Renal cortical epithelial cell (primary cell): ENCODE measurements at places on chromosomes 5 and 9. TPM values are rescaled to one million over a fixed set of nuclear protein-coding genes. Genes with fewer than 3 reads are reported as not detected.
A peak's percentile ranks its signal among the peaks of the same experiment; 100 is the strongest.

The SLC34A3 gene
- total RNA-seq, result not detected in 2 replicates

The CTNND2 gene
- not detected in 2 replicates for total RNA-seq

The ARHGEF37 gene
- 10.2 and 10.8 TPM in 2 replicates for total RNA-seq

The PCDHGC4 gene
- 1.1 TPM in 1 of 2 replicates, not detected in the other for total RNA-seq

The OBP2B gene
- total RNA-seq, result not detected in 2 replicates

The EXOSC2 gene
- total RNA-seq, result 23.8 and 37.2 TPM in 2 replicates

The TARS1 gene
- total RNA-seq, result 257 and 530 TPM in 2 replicates

The STK32A gene
- 0.69 and 3.0 TPM in 2 replicates for total RNA-seq

The TTC23L gene
- total RNA-seq, result 0.65 TPM in 1 of 2 replicates, not detected in the other

The MSX2 gene
- total RNA-seq, result 0.69 and 1.1 TPM in 2 replicates

The GHR gene
- under 0.01 and 0.55 TPM in 2 replicates for total RNA-seq

The KLF4 gene
- 3.2 and 3.3 TPM in 2 replicates for total RNA-seq

The FOXD4L3 gene
- not detected in 2 replicates for total RNA-seq

The VDAC1 gene
- 517 and 628 TPM in 2 replicates for total RNA-seq

The CATSPER3 gene
- 0.10 TPM in 1 of 2 replicates, not detected in the other for total RNA-seq

The C9 gene
- total RNA-seq, result 0.20 TPM in 1 of 2 replicates, not detected in the other

The SNCB gene
- total RNA-seq, result not detected in 2 replicates

GRCh38 chr9:70475211-70475610 lies 60.8 kb upstream of the KLF9 start:
- peak; percentile 82 for DNase-seq

- DNase-seq, result no peak
Observed at GRCh38 chr5:179608131-179608581, 15.3 kb downstream of the HNRNPH1 start.

GRCh38 chr5:24291916-24292315 lies 352.9 kb downstream of the CDH10 start:
- no peak for DNase-seq

GRCh38 chr5:16081376-16081955 lies 98.1 kb downstream of the MARCHF11 start:
- DNase-seq, result no peak

- no peak for DNase-seq
Observed at GRCh38 chr9:112384690-112385089, 4.8 kb downstream of the HSDL2 start.

DNA sequence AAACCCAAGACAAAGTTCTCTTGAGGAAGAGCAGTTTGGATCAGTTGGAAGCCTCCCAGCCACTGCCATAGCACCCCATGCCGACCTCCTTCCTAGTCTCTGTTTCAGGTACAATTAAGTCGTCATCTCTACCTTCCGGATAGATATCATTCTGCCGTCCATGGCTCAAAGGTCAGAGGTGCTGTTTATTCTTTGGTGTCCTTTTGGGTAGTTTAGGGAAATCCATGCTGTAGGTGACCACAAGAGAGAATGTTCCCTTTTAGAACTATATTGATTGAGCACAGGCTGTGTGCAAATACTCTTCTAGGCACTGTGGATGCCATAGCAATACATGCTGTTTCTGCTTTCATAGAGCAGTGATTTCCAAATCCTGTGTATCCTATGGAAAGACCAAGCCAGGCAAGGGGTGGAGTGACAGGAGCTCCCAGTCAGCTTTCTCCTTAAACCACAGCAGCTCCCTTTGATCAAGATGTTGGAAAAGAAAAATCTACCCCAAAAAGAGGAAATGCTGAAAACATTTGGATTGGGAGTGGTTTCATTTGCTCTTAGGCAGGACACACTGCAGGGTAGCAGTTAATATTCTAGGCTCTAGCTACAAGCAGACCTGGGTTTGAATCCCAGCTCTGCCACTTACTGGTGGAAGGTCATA lies 127.9 kb downstream of the PALM2AKAP2 start:
- DNase-seq, result no peak

- no peak for DNase-seq
Observed at GRCh38 chr9:134689321-134690181, 47.9 kb downstream of the COL5A1 start.

- no peak for DNase-seq
Observed at GRCh38 chr9:87147839-87148238, 200.5 kb upstream of the GAS1 start.

GRCh38 chr5:138725153-138725817 lies 27.9 kb upstream of the CTNNA1 start:
- DNase-seq, result peak; percentile 76

DNA sequence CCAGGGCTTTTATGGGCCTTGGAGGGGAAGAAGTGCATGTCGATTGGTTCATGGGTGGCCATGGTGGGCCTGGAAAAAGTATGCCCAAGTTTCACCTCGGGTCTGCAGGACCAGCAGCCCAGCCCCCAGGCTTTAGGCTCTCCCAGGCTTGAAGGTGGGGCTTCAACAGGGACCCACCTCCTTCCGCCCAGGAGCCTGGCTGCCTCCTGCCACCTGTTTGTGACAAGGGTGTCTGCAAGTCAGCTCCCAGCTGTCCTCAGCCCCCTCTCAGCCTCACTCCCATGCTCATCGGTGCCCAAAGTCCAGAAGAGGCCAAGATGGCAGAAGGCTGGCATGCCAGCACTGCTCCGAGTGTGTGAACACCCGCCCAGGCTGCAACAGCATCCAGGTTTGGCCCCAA lies 1063.2 kb upstream of the ACO1 start:
- DNase-seq, result no peak

DNA sequence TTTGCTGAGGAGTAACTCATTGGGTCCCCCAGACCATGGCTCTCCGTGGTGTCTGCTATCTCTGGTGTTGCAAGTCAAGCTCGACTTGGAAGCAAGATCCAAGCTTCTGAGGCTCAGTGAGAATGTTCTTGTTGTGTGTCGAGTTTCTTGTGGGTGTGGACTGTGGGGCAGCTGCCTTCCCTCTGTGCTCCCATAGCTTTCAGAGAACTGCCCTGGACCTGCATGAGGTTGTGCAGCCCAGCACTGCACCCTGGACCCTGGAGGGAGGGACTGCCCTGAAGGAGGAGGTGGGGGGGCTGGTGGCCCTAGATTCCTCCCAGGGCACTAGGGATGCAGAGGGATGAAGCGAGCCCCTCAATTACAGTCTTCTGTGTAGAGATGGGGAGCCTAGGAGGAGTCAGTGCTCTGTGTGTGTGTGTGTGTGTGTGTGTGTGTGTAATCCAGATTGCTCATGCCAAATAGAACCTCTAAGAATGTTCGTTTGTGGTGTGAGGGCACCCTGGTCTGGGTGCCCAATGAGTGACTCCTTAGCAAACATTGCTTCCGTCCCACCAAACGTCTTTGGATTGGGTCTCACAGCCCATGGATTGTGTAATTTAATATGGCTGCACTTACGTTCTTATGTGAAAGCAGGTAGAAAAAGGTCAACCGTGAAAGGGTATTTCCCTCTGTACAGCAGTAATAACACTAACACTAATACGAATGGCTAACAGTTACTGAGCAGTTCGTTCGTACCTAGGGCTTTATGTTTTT lies 143.3 kb upstream of the LMX1B start:
- DNase-seq, result no peak

GRCh38 chr5:10077791-10078545 lies 171.7 kb downstream of the ATPSCKMT start:
- no peak for DNase-seq

- peak; percentile 84 for DNase-seq
Observed at GRCh38 chr5:56311306-56311905, 78.3 kb upstream of the ANKRD55 start.

DNA sequence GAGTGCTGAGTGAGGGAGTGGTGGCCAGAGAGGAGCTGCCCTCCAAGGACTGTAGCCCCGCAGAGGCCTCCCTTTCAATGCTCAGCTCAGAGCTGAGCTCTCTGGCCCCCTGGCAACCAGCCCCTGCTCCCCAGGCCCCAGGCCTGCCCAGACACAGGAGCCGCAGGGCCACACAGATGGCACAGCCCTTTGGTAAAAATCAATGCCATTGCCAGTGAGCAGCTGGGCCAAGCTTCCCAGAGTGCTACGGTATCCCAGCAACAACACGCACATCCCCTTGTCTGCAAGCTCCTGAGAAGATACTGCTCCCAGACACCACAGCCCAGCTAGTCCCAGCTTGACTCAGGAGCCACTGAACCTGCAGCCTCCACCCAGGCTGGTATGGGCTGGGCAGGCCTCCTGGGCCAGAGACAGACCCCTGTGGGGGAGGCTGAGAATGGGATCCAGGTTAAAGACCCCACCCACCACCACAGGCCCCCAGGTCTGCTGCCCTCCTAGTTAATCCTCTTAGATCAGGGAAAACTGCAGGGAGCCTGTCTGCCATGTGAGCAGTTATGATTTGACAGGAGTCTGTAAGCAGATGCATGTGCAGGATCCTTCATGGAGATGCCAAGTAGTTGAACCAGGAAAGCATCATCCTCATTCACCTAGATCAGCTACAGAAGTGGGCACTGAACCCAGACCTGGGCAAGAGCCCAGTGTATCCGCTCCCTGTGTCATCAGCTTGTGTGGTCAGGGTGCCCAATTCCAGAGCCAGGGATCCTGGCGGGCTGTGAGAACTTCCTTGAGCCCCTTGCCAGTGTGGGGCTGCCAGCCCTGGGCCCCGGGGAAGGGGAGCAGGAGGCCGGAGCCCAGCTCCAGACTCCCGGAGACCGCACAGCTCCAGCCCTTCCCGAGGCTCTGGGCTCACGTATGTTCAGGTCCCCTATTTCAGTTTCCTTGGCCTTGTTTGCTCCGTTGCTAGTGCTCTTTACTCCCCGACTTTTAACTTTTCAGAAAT lies 26.7 kb upstream of the ADAMTS2 start:
- no peak for DNase-seq

GRCh38 chr5:151699071-151699901 lies 12.6 kb upstream of the SPARC start:
- peak; percentile 95 for DNase-seq

- peak; percentile 3 for DNase-seq
Observed at GRCh38 chr9:97299809-97300414, 7.5 kb upstream of the CCDC180 start.

- no peak for DNase-seq
Observed at GRCh38 chr9:14560194-14560593, 133.0 kb downstream of the ZDHHC21 start.

DNA sequence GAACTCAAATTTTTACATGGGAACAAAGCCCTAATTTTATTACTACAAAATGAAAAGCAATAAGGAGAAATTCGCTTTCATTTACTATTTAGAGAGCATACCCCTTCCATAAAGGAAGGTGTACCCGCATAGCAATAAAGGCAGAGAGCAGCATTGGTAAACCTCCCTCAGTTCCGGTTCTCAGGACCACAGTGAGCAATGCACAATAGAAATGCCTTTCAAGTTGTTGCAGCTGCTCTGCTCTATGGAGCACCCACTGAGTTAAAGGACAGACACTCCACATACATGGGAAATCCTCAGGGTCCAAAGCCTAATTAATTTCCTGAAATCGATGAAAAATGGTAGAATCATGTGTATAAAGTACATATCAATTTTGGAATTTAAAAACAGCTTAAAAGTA lies 89.9 kb upstream of the MPDZ start:
- DNase-seq, result no peak

- no peak for DNase-seq
Observed at GRCh38 chr5:83653669-83654068, 67.0 kb downstream of the HAPLN1 start.

DNA sequence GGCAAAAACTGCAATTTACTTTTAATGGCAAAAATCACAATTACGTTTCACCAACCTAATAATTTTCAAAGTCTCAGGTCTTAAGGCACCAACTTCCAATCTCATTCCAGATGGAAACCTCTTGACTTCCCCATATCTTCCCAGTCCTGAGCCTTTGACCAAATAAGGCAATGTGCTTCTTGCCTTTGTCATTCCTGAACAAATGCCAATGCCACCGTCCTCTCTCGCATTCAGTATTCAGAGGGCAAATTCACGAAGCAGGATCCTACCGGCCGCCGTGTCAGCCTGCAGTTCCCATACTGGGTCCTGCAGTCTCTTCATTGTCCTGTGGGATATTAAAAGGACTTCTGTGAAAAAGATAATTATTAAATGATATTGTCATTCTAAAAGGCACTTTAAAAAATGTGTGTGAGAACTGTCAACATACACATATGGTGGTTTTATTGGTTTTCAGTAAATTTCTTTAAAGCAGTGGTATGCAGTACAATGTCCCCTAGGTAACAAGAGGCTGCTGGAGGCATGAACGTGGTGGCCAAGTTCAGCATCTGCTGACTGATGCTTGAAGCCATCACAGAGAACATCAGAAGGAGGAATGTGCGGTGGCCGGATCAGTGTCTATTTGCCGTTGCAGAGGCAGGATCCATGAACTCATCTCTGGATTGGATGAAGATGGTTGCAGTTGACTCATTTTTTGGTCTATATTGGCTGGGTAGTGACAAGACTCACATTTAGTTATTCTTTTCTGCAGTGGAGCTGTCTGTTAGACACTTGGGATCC lies 101.4 kb upstream of the IRX4 start:
- DNase-seq, result no peak

- DNase-seq, result no peak
Observed at GRCh38 chr9:14323083-14323971, 9.4 kb upstream of the NFIB start.

GRCh38 chr5:146002491-146002890 lies 66.1 kb downstream of the SH3RF2 start:
- no peak for DNase-seq

- no peak for DNase-seq
Observed at GRCh38 chr5:66436721-66437120, 159.5 kb upstream of the MAST4 start.

DNA sequence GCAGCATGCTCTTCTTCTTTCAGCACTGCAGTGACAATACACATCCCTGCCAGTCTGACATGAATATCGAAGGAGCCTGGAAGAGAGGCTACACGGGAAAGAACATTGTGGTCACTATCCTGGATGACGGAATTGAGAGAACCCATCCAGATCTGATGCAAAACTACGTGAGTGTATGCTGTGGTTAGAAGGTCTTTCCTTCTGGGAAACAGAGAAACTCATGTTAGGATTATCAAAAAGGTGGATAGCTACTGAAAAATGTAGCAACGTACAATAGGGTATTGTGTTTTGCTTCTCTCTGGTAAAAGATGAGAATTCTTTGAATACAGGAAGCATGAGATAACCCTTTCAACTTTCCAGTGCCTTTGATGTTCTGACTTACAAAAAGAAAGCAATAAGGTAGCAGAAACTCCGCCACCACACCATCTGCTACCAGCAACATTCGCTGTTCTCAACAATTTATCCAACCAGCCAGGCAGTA lies 133.3 kb downstream of the PCSK5 start:
- peak; percentile 10 for DNase-seq

DNA sequence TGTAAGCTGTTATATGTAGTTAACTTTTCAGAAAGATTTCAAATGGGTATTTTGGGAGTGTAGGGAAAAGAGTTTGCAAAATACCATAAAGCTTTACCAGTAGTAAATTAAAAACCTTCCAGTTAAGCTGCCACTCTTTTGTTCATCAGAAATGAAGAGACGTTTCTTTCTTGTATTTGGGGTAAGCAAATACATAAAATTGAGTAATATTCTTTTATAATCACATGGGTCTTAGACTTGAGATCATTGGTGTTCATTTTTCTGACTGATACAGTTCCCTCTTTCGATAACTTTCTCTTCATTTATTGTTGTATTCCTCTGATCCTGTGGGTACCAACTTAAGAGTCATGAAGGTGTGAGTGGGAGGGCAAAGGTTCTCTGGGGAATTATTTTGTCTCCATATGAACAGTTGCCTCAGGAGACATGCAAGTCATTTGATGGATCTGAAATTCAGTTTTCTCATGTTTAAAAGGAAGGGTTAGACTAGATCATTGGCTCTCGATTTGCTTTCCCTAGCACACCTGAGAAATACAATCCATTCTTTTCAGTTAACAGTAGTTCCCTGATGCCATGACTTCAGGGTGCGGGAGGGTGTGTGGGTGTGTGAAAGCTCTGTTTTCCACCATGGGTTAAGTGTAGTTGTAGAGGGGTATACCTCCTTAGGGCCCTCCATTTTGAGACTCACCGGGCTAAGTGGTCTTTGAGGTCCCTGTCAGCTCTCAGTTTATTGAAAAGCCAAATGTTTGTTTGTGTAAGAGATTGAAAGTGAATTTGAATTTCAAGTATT lies 47.7 kb downstream of the CNTRL start:
- no peak for DNase-seq
